Stimulated activated CD8-positive, alpha-beta memory T cell treated with anti-CD3 and anti-CD28 coated beads, Interleukin-4, amount 100 ng/mL, for 1 hour (primary cell): ENCODE measurements at places on chromosomes 7 and 10.

DNA sequence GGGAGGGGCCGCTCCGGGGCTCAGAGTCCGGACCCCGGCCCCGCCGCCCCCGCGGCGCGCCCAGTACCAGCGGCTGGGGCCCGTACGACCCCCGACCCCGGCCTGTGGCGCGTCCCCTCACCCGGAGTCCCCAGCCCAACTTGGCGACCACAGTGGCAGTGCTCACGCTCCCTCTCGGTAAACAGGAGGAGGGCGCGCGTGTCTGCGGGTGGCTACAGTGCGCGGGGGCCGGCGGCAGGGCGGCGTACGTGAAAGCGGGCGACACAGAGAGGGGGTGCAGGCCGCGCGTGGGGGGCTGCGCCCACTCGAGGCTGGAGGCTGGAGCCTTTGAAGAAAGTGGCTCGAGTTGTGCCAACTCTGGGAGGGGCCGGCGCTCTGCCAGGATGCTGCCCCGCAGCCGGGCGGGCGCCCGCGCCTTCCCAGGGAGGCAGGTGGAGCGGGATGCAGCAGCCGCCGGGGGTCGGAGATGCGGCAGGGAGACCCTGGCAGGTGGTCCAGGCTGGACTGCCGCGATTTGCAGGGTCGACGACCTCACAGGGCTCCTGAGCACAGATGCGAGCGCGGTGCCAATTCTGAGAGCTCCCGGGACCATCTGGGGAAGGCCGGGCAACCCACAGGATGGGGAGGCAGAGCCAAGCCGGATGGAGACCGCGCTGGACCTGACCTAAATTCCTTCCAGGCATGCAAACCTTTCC lies 655 bp downstream of the PTPRE start:
- no peak for DNase-seq

- no peak for DNase-seq
Observed at GRCh38 chr7:128788446-128789412, 3.0 kb upstream of the CCDC136 start.

GRCh38 chr7:34991938-34992840 lies 45.1 kb downstream of the DPY19L1 start:
- DNase-seq, result peak; percentile 1

GRCh38 chr7:112300072-112300471 lies 93.6 kb downstream of the ZNF277 start:
- no peak for DNase-seq

DNA sequence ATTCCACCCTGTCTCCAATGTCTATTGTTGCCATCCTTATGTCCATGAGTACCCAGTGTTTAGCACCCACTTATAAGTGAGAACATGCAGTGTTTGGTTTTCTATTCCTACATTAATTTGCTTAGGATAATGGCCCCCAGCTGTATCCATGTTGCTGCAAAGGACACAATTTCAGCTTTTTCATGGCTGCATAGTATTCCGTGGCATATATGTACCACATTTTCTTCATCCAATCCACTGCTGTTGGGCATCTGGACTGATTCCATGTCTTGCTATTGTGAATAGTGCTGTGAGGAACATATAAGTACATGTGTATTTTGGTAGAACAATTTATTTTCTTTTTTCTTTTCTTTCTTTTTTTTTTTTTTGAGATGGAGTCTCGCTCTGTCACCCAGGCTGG lies 68.2 kb downstream of the TMEM178B start:
- DNase-seq, result no peak

- no peak for DNase-seq
Observed at GRCh38 chr7:31896925-31897324, 173.3 kb downstream of the PDE1C start.

- no peak for DNase-seq
Observed at GRCh38 chr10:1117651-1118050, 61.5 kb downstream of the WDR37 start.

DNA sequence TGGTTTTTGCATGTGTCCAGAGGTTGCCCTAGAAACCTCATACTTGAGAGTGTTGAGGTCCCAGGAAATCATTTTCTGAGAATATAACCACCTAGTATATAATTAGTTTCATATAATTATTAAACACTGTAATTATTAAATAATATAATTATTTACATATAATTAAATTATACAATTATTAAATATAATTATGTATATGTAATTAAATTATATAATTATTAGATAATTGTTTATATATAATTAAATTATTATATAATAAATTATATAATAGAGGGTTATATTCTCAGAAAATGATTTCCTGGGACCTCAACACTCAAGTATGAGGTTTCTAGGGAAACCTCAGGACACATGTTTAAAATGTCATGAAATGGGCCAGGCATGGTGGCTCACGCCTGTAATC lies 27.6 kb downstream of the SCRN1 start:
- DNase-seq, result no peak

GRCh38 chr10:306675-307185 lies 171.5 kb downstream of the ZMYND11 start:
- no peak for DNase-seq

DNA sequence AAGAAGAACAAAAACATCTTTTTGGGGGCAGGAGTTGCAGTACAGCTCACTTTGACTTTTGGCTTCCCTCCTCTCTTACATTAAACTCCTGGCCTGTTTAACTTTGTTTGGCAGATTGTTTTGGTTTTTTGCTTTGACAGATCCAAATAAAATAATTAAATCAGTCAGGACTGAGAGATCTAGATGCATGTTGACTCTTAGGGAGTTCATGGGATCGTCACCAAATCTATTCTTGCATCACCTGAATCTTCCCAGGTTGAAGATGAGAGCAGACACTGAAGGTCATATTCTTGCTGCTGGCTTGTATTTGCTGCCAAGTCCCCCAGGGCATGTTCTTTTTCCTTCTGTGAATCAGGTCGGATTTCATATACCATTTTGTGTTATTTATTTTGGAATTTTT lies 759.4 kb downstream of the CNTNAP2 start:
- DNase-seq, result no peak

DNA sequence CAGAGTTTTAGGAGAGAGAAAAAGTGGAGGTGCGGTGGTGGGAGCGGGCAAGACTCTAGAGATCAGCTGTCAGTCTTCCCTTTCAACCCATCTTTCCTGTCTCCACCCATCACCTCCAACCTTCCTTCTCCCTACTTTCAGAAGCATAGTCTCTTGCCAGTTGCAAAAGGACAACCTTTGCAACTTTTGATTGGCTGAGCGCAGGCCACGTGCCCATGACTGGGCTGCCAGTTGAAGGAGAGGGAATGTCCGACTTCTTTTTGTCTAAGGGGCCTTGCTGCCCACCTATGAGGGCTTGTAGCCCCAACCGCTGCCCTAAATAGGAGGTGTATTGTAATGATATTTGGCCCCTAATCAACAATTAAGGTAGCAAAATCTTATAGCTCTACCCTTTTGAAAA lies 12.6 kb downstream of the CYP26A1 start:
- DNase-seq, result no peak

DNA sequence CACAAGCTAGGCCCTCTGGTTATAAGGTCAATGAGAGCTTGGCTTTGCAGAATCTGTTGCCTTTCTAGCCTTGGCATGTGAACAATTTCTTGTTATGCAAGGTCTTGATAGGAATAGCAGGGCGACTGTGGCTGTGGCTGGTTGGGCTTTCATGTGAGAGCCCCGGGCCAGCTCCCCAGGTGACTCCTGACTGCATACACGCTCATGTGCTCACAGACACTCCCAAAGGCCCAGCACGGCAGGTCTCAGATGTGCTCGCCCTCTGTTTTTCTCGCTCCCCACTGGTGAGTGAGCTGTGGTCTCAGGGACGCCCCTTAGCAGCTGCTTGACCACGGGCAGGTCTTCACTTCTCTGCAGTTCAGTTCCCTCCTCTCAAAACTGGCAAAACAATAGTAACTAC lies 37.1 kb upstream of the ZNF32 start:
- no peak for DNase-seq

DNA sequence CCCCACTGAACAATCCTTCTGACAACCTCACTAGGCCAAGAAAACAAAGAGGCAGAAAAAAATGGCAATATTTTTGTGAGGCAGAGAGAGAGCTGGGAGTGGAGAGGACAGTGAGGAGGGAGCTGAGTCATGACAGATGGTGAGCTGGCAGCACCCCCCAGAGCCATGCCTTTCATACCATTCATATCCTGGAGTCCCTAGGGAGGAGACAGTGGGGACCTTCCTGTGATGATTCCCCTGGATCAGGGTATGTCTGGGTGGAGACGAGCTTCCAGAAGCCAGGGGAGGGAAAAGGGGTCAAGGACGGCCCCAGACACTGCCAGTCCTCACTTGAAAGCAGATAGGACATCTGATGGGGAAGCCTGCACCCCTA lies 160.5 kb downstream of the ADAM12 start:
- DNase-seq, result no peak
